Right renal cortex interstitium (tissue), 3 donors: ENCODE measurements at places on chromosomes 3 and 15.

- DNase-seq = no peak
Observed at GRCh38 chr3:167772992-167773391, 37.5 kb downstream of the SERPINI1 start.

- no peak for DNase-seq
Observed at GRCh38 chr3:47008851-47009224, 29.4 kb downstream of the NBEAL2 start.

DNA sequence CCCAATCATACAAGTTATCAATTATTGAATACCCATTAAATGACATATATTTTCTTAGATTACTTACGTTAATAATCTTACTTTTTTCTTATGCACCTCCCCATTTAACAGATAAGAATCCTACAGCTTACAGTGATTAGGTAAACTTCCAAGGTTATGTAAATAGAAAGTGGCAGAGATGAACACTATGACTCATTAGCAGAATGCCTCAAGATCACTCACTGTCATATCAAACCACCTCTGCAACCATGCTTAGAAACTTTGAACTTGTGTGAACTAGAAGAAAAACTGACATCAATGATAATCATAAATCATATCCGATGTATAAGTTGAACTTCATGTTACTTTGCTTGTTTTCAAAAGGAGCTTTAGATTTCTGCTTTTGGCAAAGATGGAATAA is 911.6 kb upstream of the ARPP21 start:
- no peak for DNase-seq

DNA sequence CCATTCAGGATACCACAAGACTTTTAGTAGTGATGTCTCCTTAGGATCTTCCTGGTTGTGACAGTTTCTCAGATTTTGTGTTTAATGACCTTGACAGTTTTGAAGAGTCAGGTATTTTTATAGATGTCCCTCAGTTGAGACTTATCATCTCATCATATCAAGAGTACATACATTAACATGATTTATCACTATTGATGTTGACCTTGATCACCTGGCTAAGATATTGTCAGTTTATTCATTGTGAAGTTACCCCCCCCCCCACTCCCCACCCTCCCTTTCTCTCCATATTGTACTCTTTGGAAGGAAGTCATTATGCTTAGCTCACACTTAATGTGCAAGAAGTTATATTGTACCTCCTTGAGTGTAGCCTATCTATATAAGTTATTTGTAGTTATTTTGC is 42.9 kb downstream of the MGA start:
- no peak for DNase-seq
